Pancreas (tissue), 10 donors: ENCODE measurements at places on chromosomes 13 and 19.

DNA sequence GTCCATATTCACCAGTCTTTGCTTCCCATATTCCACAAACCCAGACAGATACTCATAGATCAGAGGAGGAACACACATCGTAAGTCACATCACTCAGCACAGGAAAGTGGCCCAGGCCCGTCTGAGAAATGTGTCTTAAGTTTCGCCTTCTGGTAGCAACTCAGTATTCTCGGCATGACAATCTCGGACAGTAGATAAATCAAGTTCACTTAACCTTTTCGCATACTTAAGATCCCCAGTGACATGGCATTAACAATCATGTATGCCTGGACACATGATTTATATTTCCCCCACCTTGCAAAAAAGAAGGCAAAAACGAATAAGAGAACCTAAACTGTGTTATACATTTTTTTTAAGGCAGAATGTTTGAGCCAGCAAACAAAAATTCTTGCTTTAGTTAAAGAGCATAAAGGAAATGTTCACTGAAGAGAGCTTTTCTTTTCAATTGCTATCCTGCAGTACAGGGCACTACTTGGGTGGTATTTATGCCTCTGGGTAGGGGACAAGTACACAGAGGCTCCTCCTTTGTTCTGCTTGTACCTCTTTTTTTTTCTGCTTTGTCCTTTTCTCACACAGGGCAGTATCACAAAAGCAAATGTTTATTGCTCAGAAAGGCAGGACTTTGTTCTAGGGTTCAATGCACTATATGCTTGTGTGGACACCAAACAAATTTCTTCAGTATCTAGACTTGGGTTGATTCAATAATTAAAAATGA is 360.6 kb downstream of the TDRD3 start:
- DNase-seq = no peak

DNA sequence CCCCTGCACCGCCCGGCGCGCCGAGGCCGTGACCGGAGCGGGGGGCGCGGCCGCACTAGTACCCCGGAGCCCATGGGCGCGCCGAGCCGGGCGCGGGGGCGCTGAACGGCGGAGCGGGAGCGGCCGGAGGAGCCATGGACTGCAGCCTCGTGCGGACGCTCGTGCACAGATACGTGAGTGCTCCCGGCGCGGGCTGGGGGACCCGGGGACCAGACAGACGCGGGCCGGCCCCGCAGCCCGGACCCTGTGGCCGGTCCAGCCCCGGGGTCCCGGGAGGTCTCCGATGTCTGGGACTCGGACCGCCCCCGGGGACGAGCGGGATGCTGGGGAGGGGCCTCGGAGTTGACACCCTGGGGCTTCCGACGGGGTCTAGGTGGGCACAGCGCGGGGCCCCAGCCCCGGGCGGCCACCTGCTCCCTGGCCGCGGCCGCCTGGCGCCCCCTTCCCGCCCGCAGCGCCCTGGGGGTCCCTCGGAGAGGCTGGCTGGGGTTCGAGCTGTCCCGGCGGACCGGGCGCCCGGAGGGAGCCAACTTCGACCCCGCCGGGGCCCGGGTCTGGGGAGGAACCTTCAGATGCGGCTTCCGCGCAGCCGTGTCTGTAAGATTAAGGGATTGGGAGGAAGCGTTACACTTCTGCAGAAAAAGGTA is 568 bp downstream of the ATP11A start:
- no peak for DNase-seq

GRCh38 chr13:45446181-45446580 is 18.6 kb upstream of the COG3 start:
- no peak for DNase-seq

DNA sequence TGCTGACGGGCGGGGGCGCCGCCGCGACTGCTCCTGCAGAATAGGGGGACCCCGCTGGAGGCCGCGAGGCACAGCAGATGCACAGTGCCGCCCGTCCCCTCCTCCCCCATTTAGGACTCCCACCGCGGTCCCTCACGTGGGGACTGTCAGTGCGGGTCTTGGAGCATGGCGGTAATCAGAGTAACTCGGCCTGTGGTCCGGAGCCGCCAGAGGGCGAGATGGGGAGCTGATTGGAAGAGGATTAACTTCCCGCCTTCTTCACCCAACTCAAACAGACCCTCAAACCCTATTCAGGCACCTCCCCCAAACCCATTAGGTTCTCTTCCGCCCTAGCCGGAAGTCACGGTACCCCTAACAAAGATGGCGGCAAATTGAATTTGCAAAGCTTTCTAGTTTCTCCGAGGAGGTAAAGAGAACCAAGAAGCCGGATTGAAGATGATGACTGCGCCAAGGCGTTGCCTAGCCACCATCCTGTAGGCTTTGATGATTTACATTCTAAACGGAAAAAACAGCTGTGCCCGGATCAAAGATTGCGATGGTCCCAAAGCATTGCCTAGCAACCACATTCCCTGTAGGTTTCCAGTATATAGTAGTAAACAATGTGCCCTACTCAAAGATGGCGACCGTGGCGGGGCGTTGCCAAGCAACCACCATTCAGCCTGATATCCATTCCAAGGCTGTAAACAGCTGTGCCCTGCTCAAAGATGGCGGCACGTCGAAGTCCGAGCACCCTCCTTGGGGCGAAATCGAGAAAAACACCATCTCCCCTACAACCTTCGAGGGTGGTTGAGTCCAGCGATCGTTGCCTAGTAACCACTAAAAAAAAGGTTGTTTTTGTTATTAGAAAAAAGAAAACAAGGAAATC is at the start of gene FUZ:
Gene FUZ (minus strand): TSS at position 296 of the 865 bp plus-strand sequence. CDS start 186 bp downstream, at position 110.
- peak; percentile 97 for DNase-seq

DNA sequence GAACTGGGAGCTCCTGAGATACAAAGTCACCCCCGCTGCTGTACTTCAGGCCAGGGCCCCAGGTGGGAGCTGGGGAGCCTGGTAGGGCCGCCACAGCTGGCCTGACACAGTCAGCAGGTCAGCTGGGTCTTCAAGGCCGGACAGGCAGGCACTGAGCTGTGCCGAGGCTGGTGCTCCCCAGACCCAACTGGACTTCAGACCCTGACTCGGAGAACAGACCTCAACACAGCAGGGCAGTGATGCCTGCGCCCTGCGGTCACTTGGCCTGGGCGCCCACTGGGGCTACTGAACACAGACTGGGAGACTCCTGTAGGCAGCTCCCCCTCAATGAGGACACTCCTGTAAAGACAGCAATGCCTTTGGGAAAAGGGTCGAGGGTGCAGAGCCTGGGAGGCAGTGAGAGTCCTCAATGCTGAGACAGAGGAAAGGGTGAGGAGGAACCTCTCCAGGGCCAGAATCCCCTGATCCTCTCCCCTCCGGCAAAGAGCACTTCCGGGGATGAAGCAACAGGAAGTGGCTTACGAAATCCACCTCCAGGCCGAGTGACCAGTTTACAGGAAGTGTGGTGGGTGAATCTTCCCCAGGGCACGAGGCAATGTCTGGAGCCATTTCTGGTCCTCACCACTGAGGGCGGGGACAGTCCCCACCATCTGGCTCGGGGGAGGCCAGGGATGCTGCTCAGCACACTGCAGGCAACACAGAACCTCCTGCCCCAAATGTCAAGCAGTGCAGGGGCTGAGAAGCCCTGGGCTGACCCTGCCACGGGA is 40.8 kb upstream of the ISYNA1 start:
- peak; percentile 70 for DNase-seq

GRCh38 chr13:62320129-62321108 is 904.8 kb upstream of the PCDH20 start:
- no peak for DNase-seq

DNA sequence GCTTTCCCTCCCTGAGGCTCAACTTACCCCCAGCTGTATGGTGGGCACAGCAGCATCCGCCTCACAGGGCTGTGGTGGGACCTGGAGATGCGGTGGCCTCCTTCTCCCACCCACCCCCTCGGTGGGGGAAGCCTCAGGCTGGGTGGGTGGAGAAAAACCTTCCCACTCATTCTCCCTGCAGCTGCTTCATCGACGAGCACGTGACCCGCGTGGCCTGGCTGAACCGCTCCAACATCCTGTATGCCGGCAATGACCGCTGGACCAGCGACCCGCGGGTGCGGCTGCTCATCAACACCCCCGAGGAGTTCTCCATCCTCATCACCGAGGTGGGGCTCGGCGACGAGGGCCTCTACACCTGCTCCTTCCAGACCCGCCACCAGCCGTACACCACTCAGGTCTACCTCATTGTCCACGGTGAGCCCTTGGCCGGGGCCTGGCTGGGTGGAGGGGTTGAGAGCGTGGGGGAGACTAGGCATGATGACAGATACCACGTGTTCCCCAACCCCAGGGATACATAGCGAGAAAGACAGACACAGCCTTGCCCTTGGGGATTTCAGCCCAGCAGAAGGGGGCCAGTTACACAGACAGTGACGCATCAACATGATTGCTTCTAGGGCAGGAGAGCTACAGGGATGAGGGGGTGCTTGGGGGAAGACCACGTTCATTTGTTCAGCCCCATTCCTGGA is 12.2 kb downstream of the IGLON5 start:
- DNase-seq = no peak

GRCh38 chr19:18954094-18954493 is 13.1 kb upstream of the HOMER3 start:
- no peak for DNase-seq

DNA sequence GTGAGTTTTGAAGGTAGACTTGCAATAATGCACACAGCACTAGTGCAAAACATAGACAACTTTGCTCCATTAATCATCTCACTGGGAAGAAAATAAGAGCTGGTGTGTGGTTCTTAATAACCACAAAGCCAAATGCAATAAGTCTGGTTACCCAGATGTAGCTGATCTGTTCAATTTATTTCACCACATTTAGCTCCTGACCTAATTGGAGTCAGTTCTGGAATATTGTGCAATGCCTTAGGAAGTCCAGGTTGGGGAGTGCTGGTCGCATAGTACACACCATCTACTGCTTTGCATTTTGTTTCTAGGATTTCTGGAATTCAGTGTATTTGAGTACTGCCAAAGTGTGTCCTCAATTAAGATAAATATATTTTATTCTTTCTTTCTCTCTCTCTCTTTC is 483.3 kb upstream of the SPRY2 start:
- no peak for DNase-seq

GRCh38 chr19:772730-773436 is 22.0 kb downstream of the MISP start:
- DNase-seq = no peak

- DNase-seq = no peak
Observed at GRCh38 chr13:48562296-48563066, 29.6 kb upstream of the RCBTB2 start.

DNA sequence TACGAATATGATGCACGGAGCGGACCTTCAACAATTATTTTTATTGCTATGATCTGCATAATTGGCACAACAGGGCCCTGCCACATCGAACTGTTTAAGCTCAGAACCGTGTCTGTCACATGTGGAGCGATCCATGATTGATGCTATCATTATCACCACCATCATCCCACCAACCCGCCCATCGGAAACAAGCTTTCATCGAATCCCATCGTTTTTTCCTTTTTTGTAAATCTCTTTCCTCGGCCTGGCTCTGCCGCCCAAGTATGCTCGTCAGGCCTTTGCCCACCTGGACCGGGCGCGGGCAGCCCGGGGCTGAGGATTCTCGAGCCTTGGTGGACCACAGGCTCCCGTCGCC is 533 bp upstream of the DCAF15 start:
- no peak for DNase-seq

DNA sequence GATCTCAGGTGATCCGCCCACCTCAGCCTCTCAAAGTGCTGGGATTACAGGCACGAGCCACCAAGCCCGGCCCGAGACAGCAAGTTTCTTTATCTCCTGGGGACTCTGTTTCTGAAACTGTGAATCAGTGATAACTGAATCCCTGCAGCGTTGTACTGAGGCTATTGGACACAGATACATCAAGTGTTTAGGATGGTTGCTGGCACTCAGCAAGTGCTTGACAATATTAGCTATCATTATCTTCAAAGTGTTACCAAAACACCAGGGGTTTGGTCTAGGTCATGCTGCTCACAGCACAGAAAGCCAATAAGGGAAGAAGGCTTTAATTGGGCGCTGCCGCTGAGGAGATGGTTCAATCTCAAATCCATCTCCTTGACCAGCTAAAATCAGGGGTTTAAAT is 20.5 kb upstream of the PNMA8C start:
- no peak for DNase-seq

DNA sequence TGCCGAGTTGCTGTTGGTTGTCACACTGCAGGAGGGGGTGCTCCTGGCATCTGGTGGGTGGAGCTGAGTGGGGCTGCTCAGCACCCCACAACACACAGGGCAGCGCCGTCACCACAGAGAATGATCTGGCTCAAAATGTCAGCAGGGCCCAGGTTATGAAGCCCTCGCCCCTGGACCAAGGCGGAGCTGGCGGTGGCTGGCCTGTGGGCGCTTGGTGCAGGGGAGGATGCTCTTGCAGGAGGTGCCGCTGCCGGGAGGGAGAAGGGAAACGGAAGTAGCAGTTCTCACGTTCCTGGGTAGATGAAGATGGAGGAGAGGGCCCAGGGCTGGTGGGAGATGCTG is 14.2 kb upstream of the LENG8 start:
- DNase-seq = no peak

DNA sequence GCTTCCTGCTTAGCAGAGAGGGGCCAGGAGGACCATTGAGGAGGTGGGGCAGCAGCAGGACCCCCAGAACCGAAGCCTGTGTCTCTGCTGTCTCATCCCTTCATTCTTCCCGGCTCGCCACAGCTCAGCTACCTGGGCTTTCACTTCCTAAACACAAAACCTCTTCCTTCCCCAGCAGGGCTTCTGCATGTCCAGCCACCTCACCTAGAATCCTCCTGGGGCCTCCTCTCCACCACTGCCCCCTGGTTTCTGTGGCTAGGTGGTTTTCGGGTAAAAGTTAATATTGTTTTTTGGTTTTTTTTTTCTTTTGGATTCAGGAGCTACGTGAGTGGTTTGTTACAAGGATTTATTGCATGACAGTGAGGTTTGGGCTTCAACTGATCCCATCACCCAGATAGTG is 61.8 kb upstream of the PABPC3 start:
- no peak for DNase-seq

DNA sequence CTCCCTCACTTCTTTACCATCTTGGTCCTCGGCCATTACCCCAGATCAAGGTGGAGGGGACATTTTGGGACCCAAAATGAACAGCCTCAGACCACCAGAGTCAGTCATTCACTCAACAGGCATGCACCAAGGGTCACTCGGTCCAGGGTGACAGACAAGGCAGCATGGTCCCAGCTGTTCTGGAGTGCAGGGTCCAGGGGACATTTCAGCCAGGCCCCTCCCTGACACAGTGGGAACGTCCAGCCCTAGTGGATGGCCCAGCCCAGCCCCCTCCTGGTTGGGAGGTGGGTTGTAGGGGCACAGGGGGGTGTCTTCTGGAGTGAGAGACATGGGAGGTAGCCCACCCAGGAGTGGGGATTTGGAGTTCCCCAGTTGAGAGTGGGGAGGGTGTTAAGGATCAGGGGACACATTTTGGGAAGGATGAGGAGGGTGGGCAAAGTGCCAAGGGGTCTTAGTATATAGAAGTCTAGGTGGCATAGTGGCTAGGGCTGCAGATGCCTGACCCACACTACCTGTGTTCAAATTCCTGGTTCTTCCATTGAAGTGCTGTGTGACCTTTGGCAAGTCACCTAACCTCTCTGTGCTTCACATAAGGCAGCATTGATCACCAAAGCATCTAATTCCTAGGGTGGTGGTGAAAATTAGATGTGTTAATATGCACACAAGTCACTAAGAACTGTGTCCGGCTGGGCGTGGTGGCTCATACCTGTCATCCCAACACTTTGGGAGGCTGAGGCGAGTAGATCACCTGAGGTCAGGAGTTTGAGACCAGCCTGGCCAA is 2.5 kb upstream of the FCER2 start:
- DNase-seq = no peak
